ENCODE measurements at places on chromosomes 6 and 20. TPM values are rescaled to one million over a fixed set of nuclear protein-coding genes. Genes with fewer than 3 reads are reported as not detected.
A peak's percentile ranks its signal among the peaks of the same experiment; 100 is the strongest.

DNA sequence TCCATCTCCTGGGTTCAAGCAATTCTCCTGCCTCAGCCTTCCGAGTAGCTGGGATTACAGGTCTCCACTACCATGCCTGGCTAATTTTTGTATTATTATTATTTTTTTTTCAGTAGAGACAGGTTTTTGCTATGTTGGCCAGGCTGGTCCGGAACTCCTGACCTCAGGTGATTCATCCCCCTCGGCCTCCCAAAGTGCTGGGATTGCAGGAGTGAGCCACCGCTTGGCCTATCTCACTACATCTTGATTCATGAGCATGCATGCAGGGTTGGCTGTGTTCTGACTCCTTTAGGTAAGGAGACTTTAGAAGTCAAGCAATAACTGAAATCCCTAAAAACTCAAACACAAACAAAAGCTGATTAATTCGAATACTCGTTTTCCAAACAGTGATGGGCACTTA lies 80.9 kb downstream of the GJA1 start:
- no peak overlapping the region for H3K27ac ChIP-seq
- no peak for DNase-seq
- H3K4me1 ChIP-seq = no peaks in the 10 kb centered on the region
- H3K36me3 ChIP-seq = no peaks in the 10 kb centered on the region
- H3K27me3 ChIP-seq = no peaks in the 10 kb centered on the region

DNA sequence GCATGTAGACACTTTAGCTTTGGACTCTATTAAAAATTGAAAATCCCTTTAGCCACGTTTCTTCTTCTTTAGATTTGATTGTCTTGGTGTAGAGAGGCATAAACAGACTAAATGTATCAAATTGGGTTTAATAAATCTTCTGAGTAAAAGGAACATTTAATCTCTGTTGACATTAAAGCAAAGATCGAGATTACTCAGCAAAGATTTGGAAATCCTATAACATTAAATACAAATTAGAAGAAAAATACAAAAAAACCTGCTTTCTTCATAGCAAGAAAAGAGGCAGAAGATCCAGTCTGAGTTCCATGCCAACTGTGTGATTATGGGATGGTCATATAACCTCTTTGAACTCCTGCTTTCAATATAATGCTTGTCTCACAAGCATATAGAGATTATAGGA lies 172.3 kb downstream of the GJA1 start:
- H3K36me3 ChIP-seq = no peaks in the 10 kb centered on the region
- H3K4me1 ChIP-seq = no peaks in the 10 kb centered on the region
- DNase-seq = no peak
- no peaks in the 10 kb centered on the region for H3K27me3 ChIP-seq
- H3K27ac ChIP-seq = no peak overlapping the region

- H3K36me3 ChIP-seq = no peaks in the 10 kb centered on the region
- no peaks in the 10 kb centered on the region for H3K27me3 ChIP-seq
- H3K4me3 ChIP-seq = no peak overlapping the region
- no peak for DNase-seq
These were observed 24.4 kb downstream of the PLCB1 start for GRCh38 chr20:8156235-8157079.

DNA sequence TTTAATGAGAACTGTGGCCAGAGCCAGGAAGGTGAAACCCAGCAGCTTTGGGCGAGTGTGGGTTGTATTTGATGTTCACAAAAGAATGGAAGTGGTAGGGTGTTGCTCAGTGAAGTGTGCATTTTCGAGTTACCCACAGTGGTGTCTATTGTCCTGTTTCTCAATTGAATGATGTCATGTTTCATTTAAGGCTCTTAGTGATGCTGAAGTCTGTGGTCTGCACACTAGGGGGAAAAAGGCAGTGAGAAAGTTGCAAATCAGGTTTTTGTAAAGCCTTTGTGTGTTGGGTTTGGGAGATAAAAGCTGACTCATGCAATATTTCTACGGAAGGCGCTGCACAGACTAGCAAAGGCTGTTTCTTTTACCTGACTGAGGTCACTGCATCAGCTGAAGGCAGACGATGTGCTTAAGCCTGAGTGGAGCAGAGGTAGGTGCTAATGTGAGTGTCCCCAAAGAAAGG lies 121.1 kb downstream of the PLEKHG1 start:
- DNase-seq = peak; percentile 92
- peak overlapping the region; percentile 91 for H3K27ac ChIP-seq
- peaks cover 91% of the 10 kb centered on the region for H3K4me1 ChIP-seq
- no peaks in the 10 kb centered on the region for H3K27me3 ChIP-seq
- peak overlapping the region; percentile 63 for H3K4me3 ChIP-seq

The DOK5 gene
- not detected for total RNA-seq

The ZSCAN23 gene
- 3.3 TPM for total RNA-seq

The BMP2 gene
- not detected for total RNA-seq

The USP49 gene
- 6.5 TPM for total RNA-seq

DNA sequence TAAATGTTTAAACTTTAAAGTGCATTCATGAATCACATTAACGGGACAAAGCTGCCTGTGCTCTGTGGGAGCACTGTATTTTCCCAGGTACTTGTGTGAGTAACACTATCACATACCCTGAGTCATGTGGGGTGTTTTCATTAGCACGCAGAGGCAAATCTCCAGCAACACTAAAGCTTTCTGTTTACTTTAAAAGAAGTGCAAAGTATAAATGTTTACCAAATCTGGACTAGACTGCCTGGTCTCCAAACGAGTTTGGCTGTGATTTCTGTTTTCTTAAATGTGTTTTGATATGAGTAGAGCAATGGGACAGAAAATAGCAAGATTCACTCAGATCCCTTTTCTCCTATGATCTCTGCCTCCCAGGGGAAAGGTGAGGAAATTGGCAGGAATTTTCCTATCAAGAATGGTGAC lies 28.8 kb upstream of the RIPPLY2 start:
- no peak overlapping the region for H3K4me3 ChIP-seq
- no peaks in the 10 kb centered on the region for H3K36me3 ChIP-seq
- H3K27me3 ChIP-seq = no peaks in the 10 kb centered on the region
- no peak overlapping the region for H3K27ac ChIP-seq

GRCh38 chr6:146423452-146423851 lies 120.2 kb upstream of the RAB32 start:
- no peak for DNase-seq
- no peak overlapping the region for H3K27ac ChIP-seq
- H3K4me3 ChIP-seq = no peak overlapping the region
- peaks cover 5% of the 10 kb centered on the region for H3K4me1 ChIP-seq

DNA sequence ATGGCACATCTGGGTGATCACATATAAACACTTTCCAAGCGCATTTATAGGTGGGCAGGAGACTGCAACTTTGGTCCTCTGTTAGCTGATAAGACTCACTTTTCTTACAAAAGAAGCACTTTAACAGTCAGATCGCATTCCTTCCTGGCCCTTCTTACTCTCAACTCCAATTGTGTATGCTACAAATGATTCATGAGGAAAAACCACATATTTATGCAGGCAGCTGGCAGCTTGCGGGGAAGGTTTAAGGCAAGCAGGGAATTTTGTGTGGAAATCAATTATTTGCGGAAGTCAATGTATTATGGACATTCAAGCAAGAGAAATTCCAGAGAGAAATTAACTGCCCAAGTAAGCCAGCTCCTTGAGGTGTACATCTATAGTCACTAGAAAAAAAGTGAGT lies 194.0 kb downstream of the PKHD1 start:
- H3K27me3 ChIP-seq = no peaks in the 10 kb centered on the region
- no peak overlapping the region for H3K4me3 ChIP-seq
- no peak overlapping the region for H3K27ac ChIP-seq
- H3K4me1 ChIP-seq = no peaks in the 10 kb centered on the region
- no peaks in the 10 kb centered on the region for H3K36me3 ChIP-seq

DNA sequence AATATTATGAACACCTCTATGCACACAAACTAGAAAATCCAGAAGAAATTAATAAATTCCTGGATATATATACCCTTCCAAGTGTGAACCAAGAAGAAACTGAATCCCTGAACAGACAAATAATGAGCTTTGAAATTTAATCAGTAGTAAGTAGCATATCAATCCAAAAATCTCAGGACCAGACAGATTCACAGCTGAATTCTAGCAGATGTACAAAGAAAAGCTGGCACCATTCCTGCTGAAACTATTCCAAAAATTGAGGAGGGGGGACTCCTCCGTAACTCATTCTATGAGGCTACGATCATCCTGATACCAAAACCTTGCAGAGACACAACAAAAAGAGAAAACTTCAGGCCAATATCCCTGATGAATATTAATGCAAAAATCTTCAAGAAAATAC lies 67.0 kb upstream of the PDE7B start:
- no peaks in the 10 kb centered on the region for H3K4me1 ChIP-seq

The ABHD16B gene
- total RNA-seq = not detected

The BPIFA1 gene
- total RNA-seq = not detected

DNA sequence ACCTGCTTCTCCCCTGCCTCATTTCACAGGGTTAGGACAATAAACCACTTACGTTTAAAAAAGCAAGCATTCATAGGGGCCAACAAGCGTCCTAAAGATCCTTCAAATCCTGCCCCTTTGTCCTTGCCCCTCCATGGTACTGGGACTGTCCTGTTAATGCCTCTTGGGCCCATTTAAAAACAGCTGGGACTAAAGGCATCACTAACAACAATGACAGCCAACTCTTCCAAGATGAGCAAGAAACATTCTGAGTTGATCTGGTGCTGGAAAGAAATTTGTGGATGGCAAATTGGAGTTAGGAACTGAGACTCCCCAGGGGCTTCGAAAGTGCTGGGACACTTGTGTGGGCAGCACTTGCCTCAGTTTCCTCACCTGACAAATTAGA lies 93.4 kb downstream of the ZMYND8 start:
- H3K4me3 ChIP-seq = peak overlapping the region; percentile 45
- H3K4me1 ChIP-seq = peaks cover 74% of the 10 kb centered on the region
- no peaks in the 10 kb centered on the region for H3K27me3 ChIP-seq

The RNF182 gene
- total RNA-seq = not detected

GRCh38 chr20:41927189-41927588 lies 309.0 kb upstream of the CHD6 start:
- no peaks in the 10 kb centered on the region for H3K4me1 ChIP-seq
- DNase-seq = no peak
- H3K36me3 ChIP-seq = no peaks in the 10 kb centered on the region
- H3K4me3 ChIP-seq = no peak overlapping the region
- no peak overlapping the region for H3K27ac ChIP-seq

- H3K4me3 ChIP-seq = no peak overlapping the region
- H3K27ac ChIP-seq = no peak overlapping the region
- no peak for DNase-seq
These were observed 67.0 kb upstream of the FOXQ1 start for GRCh38 chr6:1244941-1245340.

The DDO gene
- not detected for total RNA-seq

GRCh38 chr6:154829970-154830369 lies 96.8 kb downstream of the SCAF8 start:
- H3K27me3 ChIP-seq = no peaks in the 10 kb centered on the region
- H3K27ac ChIP-seq = no peak overlapping the region
- H3K36me3 ChIP-seq = peaks cover 42% of the 10 kb centered on the region
- peaks cover 8% of the 10 kb centered on the region for H3K4me1 ChIP-seq
- no peak for DNase-seq

The SGK2 gene
- not detected for total RNA-seq

DNA sequence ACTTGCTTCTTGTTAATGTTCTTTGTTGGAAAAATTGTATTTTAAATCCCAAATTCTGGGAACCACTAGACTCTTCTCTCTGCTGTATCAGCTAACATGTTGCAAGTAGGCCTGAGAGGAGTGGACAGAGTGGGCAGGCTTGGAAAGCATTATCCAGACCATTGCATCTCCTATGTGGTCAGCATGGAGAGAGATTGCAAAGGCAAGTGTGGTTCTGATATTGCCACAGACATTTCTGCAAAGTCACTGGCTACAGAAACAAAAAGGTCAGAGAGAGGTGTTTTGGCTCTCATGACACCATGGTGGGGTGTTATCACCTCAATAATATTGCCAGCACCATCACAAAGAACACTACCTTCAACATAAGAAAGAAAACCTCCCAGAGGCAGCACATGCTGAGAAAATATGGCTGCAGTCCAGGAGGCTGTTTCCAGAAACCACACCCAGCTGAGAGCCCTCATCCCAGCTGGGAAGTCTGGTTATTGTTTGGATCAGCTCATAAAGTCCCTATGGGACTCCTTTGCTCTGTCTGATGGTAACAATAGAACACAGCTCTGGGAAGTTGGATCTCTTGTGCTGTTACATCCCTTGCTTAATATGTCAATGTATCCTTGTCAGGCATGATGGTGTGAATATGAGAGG lies 78.2 kb upstream of the TBX18 start:
- H3K4me1 ChIP-seq = no peaks in the 10 kb centered on the region
- no peak for DNase-seq
- no peaks in the 10 kb centered on the region for H3K36me3 ChIP-seq
- no peak overlapping the region for H3K4me3 ChIP-seq
- no peaks in the 10 kb centered on the region for H3K27me3 ChIP-seq
- no peak overlapping the region for H3K27ac ChIP-seq

DNA sequence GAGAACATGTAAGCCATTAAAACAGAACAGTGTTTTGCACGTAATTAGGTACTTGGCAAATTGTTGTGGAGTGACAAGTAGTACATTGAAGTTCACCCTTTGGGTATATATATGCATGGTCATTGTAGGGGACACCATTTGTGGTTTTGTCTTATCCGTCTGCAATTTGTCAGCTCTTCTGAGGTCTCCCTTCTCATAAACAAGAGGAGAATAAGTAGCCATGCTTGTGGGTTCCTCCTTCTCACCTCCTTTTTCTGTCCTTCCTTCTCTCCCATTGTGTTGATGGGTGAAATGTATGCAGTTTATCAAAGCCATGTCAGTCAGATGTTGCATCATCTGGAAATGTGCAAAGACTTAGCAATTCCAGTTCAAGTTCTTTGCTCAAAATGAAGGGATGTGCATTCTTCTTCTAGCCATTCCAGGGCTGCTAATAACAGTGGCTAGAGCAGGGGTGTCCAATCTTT lies 70.9 kb downstream of the QKI start:
- no peaks in the 10 kb centered on the region for H3K36me3 ChIP-seq
- no peak for DNase-seq
- H3K27ac ChIP-seq = no peak overlapping the region
- no peaks in the 10 kb centered on the region for H3K4me1 ChIP-seq

DNA sequence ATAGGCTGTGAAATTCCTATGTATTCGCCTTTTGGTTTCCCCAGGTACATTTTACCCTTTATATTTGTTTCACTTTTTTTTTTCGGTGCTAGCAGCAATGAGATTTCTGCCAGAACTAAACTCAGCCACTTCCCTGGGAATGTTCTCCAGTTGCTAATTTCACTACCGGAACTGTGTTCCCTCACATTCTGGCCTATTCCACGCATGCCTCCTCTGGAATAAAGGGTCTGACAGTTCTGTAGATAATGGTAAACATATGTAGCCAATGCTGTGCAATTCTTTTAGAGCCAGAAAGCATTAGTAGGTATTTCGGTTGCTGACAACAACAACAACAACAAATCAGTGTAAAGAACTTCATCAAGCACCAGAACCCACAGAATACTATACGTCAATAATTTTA lies 96.1 kb upstream of the TBX18 start:
- no peak for DNase-seq
- no peaks in the 10 kb centered on the region for H3K4me1 ChIP-seq
- no peaks in the 10 kb centered on the region for H3K36me3 ChIP-seq

The NKX2-2 gene
- total RNA-seq = not detected
